NAMALWA (cell line): ENCODE measurements at places on chromosomes 2 and 18.

GRCh38 chr18:25112821-25113434 is 239.0 kb downstream of the ZNF521 start:
- no peak for DNase-seq

GRCh38 chr2:136424112-136424511 is 306.2 kb upstream of the CXCR4 start:
- DNase-seq = no peak

GRCh38 chr18:32040936-32041335 is 22.3 kb downstream of the RNF125 start:
- no peak for DNase-seq

- peak; percentile 68 for DNase-seq
These were observed 1.5 kb downstream of the CAB39 start for GRCh38 chr2:230714136-230714480.

- no peak for DNase-seq
These were observed 182.1 kb downstream of the RPIA start for GRCh38 chr2:88873620-88874019.
